Naive thymus-derived CD4-positive, alpha-beta T cell (primary cell): ENCODE measurements at places on chromosomes 3 and 15.

GRCh38 chr3:2984831-2985220, 125.3 kb downstream of the IL5RA start:
- no peak for DNase-seq

- DNase-seq: no peak
These were observed 47.3 kb downstream of the ITGA11 start for GRCh38 chr15:68384451-68385239.

GRCh38 chr3:105458518-105459215, 92.0 kb downstream of the ALCAM start:
- DNase-seq: no peak

DNA sequence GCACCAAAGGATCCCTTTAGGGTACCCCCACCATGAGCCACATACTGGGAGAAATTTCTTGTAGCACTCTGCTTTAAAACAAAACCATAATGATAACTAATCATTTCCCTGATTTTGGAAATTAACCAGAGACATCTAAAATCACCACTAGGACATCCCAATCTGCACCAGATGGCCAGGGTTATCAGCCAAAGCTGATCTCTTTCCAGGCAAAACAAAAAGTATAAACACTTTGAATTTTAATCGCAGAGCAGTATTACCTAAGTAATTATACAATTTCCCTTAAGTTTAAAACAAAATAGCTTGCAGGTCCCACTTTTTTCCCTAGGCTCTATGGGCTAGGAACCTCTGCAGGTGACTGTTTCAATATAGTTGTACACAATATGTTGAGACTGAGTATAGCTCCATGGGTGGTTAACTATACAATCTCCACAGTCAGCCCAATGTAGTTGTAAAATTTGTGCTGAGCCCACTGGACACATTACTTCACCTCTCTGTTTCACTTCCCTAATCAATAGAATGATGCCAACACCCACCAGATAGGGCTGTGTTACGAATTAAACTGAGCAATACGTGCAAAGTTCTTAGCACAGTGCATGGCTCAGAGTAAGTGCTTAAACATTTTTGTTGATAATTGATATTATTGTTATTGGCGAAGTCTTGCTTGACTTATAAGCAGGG, 629 bp upstream of the NOX5 start:
- no peak for DNase-seq

DNA sequence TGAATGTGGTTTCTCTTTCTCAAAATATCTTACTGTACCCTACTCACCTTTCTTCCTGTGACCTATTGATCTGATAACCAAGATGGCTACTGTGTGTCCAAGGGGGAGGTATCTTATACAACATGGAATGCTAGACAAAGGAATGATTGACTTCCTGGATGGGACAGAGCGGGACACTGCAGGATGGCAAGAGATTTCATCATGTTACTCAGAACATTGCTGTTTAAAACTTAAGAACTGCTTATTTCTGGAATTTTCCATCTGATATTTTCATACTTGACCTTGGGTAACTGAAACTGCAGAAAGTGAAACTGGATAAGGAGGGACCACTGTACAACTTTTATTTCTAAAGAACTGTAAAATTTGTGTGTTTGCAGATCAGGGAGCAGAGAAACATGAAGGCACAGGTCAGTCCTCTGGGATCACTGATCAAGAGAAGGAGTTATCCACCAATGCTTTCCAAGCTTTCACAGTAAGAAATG, 18.5 kb downstream of the CNOT10 start:
- no peak for DNase-seq

- DNase-seq: no peak
These were observed 41.8 kb upstream of the MUC13 start for GRCh38 chr3:124976383-124976782.

DNA sequence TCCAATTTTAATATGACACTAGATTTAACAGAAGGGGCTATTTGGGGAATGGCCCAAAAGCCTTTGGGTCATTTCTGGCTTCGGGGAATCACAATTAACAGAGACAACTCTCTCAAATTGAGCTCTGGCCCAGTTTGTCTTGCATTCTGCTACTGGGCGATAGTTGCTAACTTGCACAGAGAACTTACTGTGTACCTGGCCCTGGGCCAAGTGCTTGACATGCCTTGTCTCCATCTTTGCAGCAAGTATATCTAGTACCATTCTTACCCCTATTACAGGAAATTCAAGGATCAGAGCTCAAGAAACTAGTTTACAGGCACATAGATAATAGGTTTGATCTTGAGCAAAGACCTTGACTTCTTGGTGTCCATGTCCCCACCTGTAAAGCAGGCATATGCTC, 175.7 kb downstream of the TMEM108 start:
- no peak for DNase-seq

DNA sequence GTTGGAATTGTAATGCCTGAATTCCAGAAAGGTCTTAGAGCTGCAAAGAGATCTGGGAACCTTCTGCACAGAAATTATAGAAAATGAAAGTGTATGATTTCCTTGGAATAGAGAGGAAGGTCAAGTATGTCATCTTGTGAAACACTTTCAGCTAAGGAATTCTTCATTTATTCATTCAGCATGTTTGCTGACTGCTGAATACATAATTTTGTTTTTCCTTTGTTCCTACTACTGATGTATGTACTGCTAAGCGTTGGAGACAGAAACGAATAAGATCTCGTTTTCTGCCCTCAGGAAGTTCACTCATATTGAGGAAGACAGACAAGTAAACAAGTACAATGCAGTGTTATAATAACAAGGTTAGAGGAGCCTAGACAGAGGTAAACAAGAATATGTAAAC, 14.3 kb upstream of the IL20RB start:
- no peak for DNase-seq

DNA sequence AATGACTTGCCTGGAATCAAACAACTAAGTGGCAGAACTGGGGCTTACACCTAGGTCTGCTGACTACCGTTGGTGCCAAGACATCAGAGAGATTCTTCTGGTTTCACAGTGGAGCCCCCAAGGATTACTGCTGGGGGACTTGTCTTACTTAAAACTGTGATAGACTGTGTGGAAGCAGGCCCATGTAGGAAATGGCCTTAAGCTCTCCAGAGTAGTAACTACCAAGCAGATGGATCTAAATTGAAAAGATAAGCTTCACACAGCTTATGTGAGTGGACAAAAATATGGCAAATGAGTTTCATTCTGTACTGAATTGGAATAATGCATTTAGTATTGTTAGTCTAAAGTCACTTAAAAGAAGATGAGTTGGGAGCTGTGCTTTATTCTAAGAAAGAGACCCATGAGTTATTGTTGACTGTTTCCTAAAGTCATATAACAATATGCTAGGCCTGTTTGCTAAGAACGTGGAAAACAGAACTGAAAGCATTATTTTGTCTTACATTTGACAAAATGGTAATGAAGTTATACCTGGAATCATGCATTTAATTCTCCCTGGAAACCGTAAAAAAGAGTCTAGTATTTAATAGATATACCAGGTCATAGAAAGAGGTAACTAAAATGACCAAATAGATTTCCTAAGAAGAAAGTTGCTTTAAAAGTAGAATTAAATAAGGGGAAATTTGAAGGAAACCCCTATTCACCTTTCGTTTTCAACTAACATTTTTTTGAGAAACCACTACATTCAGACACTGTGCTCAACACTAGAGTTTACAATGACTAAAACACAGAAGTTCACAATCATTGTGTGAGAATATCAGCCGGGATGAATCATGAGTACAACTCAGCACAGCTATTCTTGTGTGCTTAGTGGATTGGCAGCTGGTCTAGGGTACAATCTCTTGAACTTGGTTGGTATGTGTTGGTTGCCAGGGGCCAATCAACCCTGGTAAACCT, 13.0 kb upstream of the MAPK6 start:
- no peak for DNase-seq

- DNase-seq: no peak
These were observed 207.0 kb downstream of the NTRK3 start for GRCh38 chr15:88049506-88049905.
